NCI-H1105 treated with DMSO at 0.1 percent for 48 hours (cell line): ENCODE measurements at places on chromosomes 1 and 21.

- DNase-seq: no peak
Observed at GRCh38 chr1:244019982-244020485, 31.0 kb upstream of the ZBTB18 start.

GRCh38 chr21:44300262-44300959 is 558 bp downstream of the PFKL start:
- DNase-seq: no peak

GRCh38 chr1:111463029-111463683 is 10.6 kb upstream of the C1orf162 start:
- no peak for DNase-seq

GRCh38 chr1:235821361-235821981 is 45.2 kb downstream of the LYST start:
- no peak for DNase-seq

GRCh38 chr1:230350208-230350921 is 75.8 kb downstream of the PGBD5 start:
- DNase-seq: no peak

DNA sequence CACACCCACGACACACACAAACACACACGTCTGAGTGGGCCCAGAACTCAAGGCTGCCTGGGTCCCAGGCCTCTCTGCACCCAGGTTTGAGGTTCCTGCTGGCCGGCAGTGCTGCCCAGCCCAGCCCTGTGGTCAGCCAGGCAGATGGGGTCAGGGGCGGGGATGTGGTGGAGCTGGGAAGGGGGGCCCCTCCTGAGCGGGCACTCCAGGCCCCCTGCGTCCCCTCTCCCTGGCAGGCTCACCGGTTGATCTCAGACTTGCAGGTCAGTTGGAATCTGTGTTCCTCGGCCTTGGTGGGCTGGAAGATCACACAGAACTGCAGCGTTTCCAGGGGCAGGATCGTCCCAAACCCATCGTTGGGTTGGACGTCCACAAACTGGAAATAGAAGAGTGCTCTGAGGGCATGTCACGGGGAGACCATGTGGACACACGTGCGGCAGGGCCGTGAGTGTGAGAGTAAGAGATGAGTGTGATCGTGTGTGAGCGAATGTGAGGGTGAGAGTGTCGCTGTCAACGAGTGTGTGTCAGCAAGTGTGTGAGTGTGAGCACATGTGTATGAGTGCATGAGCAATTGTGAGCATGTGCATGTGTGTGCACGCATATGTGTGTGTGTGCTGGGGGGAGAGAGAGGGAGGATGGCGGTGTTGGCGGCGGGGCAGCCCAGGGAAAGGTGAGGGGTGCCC is 19.7 kb upstream of the TMEM52 start:
- no peak for DNase-seq

GRCh38 chr1:30302858-30303257 is 420.5 kb downstream of the MATN1 start:
- peak; percentile 96 for DNase-seq

GRCh38 chr1:34928699-34929496 is 552 bp downstream of the DLGAP3 start:
- DNase-seq: peak; percentile 32

- no peak for DNase-seq
Observed at GRCh38 chr21:35850029-35850428, 210.3 kb downstream of the SETD4 start.
